ENCODE measurements at places on chromosomes 6 and 20.

GRCh38 chr20:51715856-51716185, 52.4 kb downstream of the ATP9A start:
- DNase-seq, result no peak

DNA sequence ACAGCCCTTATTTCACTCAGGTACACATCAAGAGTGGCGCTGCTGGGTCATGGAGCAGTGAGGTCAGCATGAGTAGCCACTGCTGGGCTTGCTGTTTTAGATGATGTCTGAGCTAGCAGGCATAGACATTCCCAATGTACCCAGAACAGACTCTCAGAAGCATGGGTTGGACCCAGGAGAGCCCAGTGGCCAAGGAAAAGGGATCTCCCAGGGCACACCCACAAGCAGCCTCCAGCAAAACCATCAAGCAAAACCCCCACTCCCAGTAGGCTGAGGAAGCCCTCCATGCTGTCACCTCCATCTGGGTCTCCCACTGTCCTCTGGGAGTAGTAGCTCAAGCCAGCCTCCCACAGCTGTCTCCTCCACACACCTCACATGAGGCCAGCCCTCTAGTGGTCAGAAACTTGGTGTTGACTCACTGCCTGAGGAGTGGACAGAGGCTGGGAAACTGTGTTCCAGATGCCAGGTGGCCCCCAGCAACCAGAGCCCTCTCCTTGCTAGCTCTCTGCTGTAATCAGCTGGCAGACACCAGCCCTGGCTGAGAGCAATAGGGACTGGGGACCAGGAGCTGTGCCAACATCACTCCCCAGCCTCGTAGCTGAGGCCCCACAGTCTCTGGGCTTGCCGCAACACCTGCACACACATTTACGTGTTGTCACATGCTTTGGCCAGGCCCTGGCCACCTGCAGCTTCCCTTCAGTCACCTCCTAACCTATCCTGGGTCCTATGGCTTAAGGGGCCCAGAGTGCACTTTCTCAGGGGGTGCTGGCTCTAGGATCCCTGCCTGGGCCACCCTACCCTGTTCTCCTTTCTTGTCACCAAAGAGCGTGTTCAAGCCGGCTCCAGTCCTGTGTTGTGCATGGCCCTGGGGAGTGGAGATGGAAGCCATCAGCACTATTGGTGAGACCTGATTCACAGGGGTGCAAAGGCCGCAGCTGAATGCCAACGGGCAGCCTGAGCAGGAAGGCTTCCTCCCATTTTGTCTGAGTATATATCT, 1.9 kb upstream of the AP5S1 start:
- DNase-seq, result peak; percentile 85

GRCh38 chr6:128335963-128336362, 184.4 kb downstream of the PTPRK start:
- DNase-seq, result no peak

GRCh38 chr6:116101302-116101718, 657 bp downstream of the NT5DC1 start:
- DNase-seq, result peak; percentile 90

- DNase-seq, result no peak
Measured at GRCh38 chr6:56963043-56963442, 8.1 kb downstream of the BEND6 start.

DNA sequence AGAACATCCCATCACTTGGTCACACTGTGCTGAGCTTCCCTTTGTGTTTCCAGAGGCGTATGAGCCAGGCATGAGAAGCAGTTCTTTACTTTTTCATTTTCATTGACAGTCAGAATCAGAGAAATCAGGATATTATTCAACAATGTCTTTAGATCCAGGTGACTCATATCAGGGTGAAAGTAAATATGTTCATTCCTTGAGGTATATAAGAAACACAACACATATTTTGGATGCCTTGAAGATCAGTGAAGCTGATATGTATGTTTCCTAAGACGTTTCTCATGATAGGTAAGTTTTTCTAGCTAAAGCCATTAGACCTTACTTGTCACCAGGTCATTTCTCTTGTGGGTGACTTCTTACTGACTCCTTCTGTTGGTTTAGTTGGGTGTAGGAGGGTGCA, 505.6 kb downstream of the CDH26 start:
- DNase-seq, result no peak

DNA sequence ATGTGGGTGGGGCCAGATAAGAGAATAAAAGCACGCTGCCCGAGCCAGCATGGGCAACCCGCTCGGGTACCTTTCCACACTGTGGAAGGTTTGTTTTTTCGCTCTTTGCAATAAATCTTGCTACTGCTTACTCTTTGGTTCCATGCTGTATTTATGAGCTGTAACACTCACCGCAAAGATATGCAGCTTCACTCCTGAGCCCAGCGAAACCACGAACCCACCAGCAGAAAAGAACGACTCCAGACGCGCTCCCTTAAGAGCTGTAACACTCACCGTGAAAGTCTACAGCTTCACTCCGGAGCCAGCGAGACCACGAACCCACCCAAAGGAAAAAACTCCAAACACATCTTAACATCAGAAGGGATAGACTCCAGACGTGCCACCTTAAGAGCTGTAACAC, 76.7 kb downstream of the TFAP2A start:
- DNase-seq, result no peak

DNA sequence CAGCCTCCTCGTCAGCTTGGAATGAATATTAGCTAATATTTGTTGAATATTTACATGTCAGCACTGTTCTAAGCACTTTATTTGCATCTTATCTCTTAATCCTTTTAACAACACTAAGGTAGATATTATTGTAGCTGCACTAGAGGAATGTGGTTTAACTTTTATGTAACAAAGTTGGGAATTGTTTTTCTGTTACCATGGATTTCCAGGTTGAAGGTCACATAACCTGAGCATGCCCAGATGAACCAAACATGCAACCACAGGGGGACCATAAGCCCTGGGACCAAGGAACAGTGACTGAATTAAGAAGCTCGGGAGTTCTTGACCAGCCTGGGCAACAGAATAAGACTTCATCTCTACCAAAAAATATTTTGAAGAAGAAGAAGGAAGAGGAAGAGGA, 29.1 kb upstream of the YWHAB start:
- DNase-seq, result no peak

- DNase-seq, result no peak
Measured at GRCh38 chr6:15912505-15913400, 216.1 kb upstream of the MYLIP start.

GRCh38 chr20:4740774-4741431, 19.2 kb downstream of the PRND start:
- peak; percentile 73 for DNase-seq

- no peak for DNase-seq
Measured at GRCh38 chr6:147099974-147100373, 104.2 kb upstream of the STXBP5 start.

GRCh38 chr6:167142433-167142761, 15.4 kb downstream of the GPR31 start:
- no peak for DNase-seq

GRCh38 chr6:150418827-150419594, 50.2 kb downstream of the IYD start:
- DNase-seq, result peak; percentile 78

DNA sequence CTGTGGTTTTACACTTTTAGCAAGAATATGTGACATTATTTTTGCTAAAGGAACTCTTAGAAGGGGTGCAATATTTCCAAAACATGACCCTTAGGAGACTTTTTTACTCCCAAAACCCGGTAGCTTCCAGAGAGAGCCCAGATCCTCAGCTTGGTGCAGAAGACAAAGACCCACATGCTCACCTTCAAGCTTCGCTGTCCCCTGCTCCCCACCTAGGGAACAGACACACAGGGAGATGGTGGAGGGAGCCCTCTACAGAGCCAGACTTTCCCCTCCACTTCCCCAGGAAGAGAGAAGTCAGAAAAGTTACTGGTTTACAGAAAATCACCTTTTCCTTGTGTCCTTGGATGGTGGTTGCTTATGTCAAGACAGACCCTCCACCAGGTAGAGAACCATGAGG, 5.0 kb downstream of the CST4 start:
- no peak for DNase-seq

GRCh38 chr6:136757150-136757549, 35.1 kb downstream of the MAP3K5 start:
- DNase-seq, result no peak

DNA sequence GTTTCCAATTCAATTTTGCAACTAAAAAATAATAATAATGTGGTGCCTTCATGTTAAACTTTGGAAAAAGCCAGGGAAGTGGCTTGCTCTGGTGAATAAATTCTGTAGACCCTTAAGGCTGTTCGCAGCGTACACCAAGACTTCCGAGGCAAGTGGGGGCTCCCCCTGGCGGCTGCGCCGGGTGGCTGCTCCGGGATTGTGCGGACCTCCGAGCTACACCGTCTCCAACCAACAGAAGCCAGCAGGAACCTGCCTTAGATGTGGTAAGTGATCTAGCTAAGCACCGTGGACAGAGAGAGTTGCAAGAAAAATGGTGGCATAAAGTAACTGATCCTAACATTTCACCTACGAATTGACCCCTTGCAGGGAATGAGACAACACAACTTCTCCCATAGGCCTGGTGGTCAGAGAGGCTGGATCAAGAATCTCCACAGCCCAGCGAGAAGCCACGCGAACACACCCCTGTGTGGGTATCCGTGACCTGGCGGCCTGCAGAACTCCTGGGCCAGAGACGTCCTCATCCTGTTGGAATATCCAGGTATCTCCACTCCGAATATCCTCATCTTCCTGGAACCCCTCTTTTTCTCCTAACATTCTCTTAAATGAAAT, 69.6 kb downstream of the TBXT start:
- peak; percentile 66 for DNase-seq

DNA sequence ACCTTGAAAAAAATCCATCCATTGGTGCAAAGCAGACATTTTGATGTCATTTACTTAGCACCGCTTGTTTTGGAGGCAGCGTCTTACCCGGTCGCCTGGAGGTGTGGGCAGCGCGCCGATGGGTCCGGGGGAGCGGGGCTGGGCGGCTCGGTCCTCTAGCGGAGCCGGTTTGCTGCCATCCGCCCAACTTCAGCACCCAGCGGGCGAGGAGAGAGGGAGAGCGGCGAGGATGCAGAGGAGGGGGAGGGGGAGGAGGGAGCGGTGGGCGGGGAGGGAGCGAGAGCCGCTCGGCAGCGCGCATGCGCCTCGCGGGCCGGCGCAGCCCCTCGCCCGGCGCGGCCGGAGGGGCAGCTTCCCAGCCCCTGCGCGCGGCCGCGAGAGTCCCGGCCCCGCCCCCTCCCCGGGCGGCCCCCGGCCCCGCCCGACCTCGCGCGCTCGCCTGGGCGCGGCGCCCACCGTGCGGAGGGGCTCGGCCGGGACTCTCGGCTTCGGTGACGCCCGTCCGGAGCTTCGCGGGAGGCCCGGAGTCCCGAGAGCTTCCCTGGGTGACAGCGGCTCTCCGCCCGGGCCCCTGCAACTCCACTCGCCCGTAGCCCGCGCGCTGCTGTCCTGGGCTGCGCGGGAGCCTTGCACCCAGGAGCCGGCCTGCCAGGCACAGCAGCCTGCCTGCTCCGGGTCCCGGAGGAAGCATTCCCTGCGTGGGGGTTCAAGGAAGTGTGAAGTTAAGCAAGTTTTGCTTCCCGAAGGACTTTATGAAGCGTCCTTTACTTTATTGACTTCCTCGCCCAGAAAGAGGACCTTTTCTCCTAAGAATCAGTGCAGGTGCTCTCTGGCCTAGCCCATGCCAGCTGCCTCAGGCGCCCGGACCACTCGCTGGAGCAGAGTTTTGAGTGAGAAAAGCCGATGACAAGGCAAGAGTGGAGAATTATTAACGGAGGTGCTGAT, at the start of gene RGS17:
Gene RGS17, minus strand, starts transcription at position 246 of the 945 bp plus-strand sequence. CDS start 87,264 bp downstream, outside the sequence.
- peak; percentile 37 for DNase-seq

DNA sequence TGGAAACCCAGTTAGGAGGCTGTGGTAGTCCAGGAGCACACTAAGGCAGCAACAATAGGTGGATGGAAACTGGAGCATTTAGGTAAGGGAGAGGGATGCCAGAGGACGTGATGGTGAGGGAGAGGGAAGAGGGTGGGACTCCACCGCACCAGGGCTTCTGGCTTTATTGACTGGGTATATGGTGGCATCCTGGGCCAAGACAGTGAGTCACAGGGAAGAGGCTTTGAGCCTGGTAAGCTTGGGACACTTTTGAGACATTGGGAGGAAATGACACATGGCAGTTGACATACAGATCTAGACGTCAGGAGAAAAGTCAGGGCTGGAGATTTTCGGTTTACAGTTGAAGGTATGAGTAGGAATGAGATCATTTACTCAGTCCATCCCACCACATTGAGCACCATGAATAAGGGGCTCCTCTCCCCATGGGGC, 14.9 kb downstream of the NT5E start:
- DNase-seq, result no peak

- no peak for DNase-seq
Measured at GRCh38 chr6:20918868-20919267, 384.6 kb downstream of the CDKAL1 start.
